ENCODE measurements at places on chromosomes 2 and 18. TPM values are rescaled to one million over a fixed set of nuclear protein-coding genes. Genes with fewer than 3 reads are reported as not detected.

APOB gene
- total RNA-seq: under 0.01 TPM

CCDC138 gene
- 1.8 TPM for total RNA-seq

PAX8 gene
- 1.5 TPM for total RNA-seq

SIX3 gene
- not detected for total RNA-seq

TUBA3E gene
- total RNA-seq: not detected

CPS1 gene
- 20.9 TPM for total RNA-seq

UBE2F gene
- 59.3 TPM for total RNA-seq

RASGRP3 gene
- 1.3 TPM for total RNA-seq

CYBRD1 gene
- 497 TPM for total RNA-seq

HOXD3 gene
- 0.29 TPM for total RNA-seq

VWA3B gene
- total RNA-seq: not detected

KLHL14 gene
- not detected for total RNA-seq

ASB18 gene
- not detected for total RNA-seq

GDF7 gene
- not detected for total RNA-seq

EFHD1 gene
- total RNA-seq: not detected

UGT1A3 gene
- not detected for total RNA-seq

DSC2 gene
- not detected for total RNA-seq

FER1L5 gene
- 1.9 TPM for total RNA-seq

SERPINB13 gene
- total RNA-seq: not detected

TMEM178A gene
- total RNA-seq: 1.0 TPM

CXCR2 gene
- not detected for total RNA-seq

DDX18 gene
- 38.0 TPM for total RNA-seq

CCDC74B gene
- total RNA-seq: 4.8 TPM

C2orf76 gene
- total RNA-seq: 12.8 TPM

MAPRE3 gene
- total RNA-seq: 8.1 TPM

NGEF gene
- 0.44 TPM for total RNA-seq

PSMA8 gene
- total RNA-seq: not detected

STPG4 gene
- total RNA-seq: 0.17 TPM

ALLC gene
- total RNA-seq: not detected

HAUS1 gene
- 59.2 TPM for total RNA-seq

HOXD12 gene
- not detected for total RNA-seq

SLC39A10 gene
- total RNA-seq: 77.4 TPM

GPR45 gene
- total RNA-seq: not detected

STRN gene
- 13.1 TPM for total RNA-seq

ORC4 gene
- total RNA-seq: 25.0 TPM

DCC gene
- total RNA-seq: 2.5 TPM

RUFY4 gene
- not detected for total RNA-seq

PSTPIP2 gene
- 11.5 TPM for total RNA-seq

GPR75 gene
- 1.3 TPM for total RNA-seq

ZAP70 gene
- total RNA-seq: not detected

GULP1 gene
- total RNA-seq: 56.6 TPM

LCLAT1 gene
- total RNA-seq: 25.9 TPM

MYO1B gene
- total RNA-seq: 109 TPM

SULT1C4 gene
- total RNA-seq: not detected

GALNT5 gene
- 81.0 TPM for total RNA-seq

DSG1 gene
- not detected for total RNA-seq

XIRP2 gene
- total RNA-seq: not detected

MERTK gene
- 0.29 TPM for total RNA-seq

OXER1 gene
- not detected for total RNA-seq

GALNT1 gene
- 42.8 TPM for total RNA-seq
